ENCODE measurements at places on chromosomes 7 and 10. TPM values are rescaled to one million over a fixed set of nuclear protein-coding genes. Genes with fewer than 3 reads are reported as not detected.

The DYDC2 gene
- 3.3 TPM for total RNA-seq

The ZNF479 gene
- total RNA-seq: not detected

The CXCL12 gene
- total RNA-seq: 64.3 TPM

The VSIR gene
- 0.74 TPM for total RNA-seq

The CALD1 gene
- total RNA-seq: 120 TPM

The TEX47 gene
- not detected for total RNA-seq

The EPHB4 gene
- total RNA-seq: 104 TPM

The SEMA3E gene
- 2.5 TPM for total RNA-seq

The CRTAC1 gene
- total RNA-seq: 1.1 TPM

The OLAH gene
- not detected for total RNA-seq

The PLPP4 gene
- total RNA-seq: not detected

The GPR158 gene
- 0.44 TPM for total RNA-seq

The INHBA gene
- total RNA-seq: 1.0 TPM

The LHPP gene
- 41.1 TPM for total RNA-seq

GRCh38 chr10:9305018-9305655 is 1250.6 kb downstream of the GATA3 start:
- no peaks in the 10 kb centered on the region for H3K36me3 ChIP-seq
- H3K4me3 ChIP-seq: no peak overlapping the region
- peaks cover 7% of the 10 kb centered on the region for H3K4me1 ChIP-seq
- no peaks in the 10 kb centered on the region for H3K27me3 ChIP-seq

- no peak overlapping the region for H3K27ac ChIP-seq
- no peak for DNase-seq
- peaks cover 31% of the 10 kb centered on the region for H3K36me3 ChIP-seq
- peaks cover 28% of the 10 kb centered on the region for H3K4me1 ChIP-seq
- no peak overlapping the region for H3K4me3 ChIP-seq
Measured at GRCh38 chr10:48330269-48330668, 23.8 kb downstream of the MAPK8 start.

DNA sequence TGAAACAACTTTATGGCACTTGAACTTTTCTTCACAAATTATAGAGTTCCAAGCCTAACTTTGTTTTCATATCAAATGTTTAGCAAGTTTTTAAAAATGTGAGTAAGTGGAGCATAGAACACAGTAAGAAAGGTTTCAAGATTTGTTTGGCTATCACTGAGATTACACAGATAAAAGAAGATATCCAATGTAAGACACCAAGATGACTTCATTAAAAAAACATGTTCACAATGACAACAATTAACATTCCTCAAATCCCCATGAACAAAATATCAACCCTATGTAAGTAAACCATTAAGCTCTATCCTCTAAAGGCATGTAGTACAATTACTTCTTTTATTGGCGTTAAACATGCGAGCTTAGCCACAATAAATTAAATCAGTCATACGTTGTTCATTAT is 129.7 kb downstream of the RELN start:
- H3K27me3 ChIP-seq: no peaks in the 10 kb centered on the region
- H3K4me1 ChIP-seq: peaks cover 20% of the 10 kb centered on the region
- H3K27ac ChIP-seq: no peak overlapping the region
- H3K4me3 ChIP-seq: no peak overlapping the region

GRCh38 chr10:33157103-33157502 is 177.4 kb downstream of the NRP1 start:
- H3K4me3 ChIP-seq: no peak overlapping the region
- H3K4me1 ChIP-seq: peaks cover 21% of the 10 kb centered on the region
- no peaks in the 10 kb centered on the region for H3K27me3 ChIP-seq
- DNase-seq: no peak
- no peaks in the 10 kb centered on the region for H3K36me3 ChIP-seq
- no peak overlapping the region for H3K27ac ChIP-seq

- H3K36me3 ChIP-seq: no peaks in the 10 kb centered on the region
- H3K27ac ChIP-seq: no peak within 1 kb of the TSS
- peak within 1 kb of the TSS; percentile 76 for H3K4me3 ChIP-seq
- peaks cover 18% of the 10 kb centered on the region for H3K4me1 ChIP-seq
- peaks cover 53% of the 10 kb centered on the region for H3K27me3 ChIP-seq
Measured at GRCh38 chr7:113086431-113086888, at the start of gene GPR85. GPR85 (minus strand) TSS chr7:113086827; CDS start chr7:113084721, 2,106 bp downstream.

DNA sequence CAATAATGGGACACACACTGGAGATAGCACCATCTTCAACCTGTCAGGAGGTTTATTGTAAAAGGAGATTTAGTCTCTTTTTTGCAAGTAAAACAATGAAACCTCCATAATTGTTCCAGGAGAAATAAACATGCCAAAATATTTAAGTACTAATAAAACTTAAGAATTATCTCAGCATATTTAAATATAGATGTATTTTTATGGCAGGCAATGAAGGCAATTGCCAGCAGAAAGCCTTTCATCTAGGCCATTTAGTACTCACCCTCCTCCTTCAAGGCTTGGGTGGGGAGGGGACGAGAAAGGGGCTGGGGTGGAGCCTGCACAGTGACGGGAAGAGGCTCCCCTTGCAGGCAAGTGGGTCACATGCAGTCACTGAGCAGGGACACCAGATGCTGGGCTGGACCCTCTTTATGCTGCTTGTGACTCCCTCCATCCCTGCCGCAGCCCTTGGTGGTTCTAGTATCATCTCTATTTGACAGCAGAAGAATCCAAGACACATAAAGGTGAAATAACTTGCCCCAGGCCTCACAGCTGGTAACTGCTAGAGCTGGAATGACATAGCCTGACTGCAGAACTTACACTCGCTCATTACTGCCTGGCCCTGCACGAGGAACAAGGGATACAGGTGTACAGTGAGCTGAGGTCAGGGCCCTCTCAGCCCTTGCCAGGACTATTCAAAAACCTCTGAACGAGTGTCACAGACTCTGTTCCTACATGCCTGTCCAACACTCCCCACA is 449.5 kb upstream of the ZMIZ1 start:
- no peaks in the 10 kb centered on the region for H3K36me3 ChIP-seq
- peaks cover 13% of the 10 kb centered on the region for H3K4me1 ChIP-seq
- DNase-seq: no peak
- peaks cover 21% of the 10 kb centered on the region for H3K27me3 ChIP-seq
- no peak overlapping the region for H3K27ac ChIP-seq
- no peak overlapping the region for H3K4me3 ChIP-seq

- peaks cover 11% of the 10 kb centered on the region for H3K36me3 ChIP-seq
- no peak overlapping the region for H3K27ac ChIP-seq
- H3K27me3 ChIP-seq: peaks cover 32% of the 10 kb centered on the region
- peaks cover 38% of the 10 kb centered on the region for H3K4me1 ChIP-seq
- DNase-seq: no peak
Measured at GRCh38 chr10:112807013-112807412, 143.0 kb upstream of the TCF7L2 start.

DNA sequence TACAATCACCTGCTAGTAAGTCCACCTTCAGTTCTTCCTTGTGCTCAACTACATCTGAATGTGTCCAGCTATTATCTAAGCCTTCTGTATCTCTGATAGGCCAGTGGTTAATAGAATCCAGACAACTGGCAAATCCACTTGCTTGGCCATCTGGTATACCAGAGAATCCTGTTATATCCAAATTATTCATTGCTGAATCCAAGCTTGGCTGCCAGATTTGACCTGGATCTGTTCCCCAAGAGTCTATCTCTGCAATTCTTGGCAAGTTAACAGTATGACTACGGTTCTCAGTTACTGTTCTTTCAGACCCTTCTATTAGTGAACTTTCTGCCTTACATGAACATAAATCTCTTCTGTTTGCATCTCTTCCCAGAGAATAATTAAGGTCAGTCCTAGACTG is 154.6 kb upstream of the TARP start:
- DNase-seq: no peak
- H3K4me1 ChIP-seq: no peaks in the 10 kb centered on the region
- no peaks in the 10 kb centered on the region for H3K36me3 ChIP-seq

- DNase-seq: no peak
- no peak overlapping the region for H3K27ac ChIP-seq
- H3K4me3 ChIP-seq: no peak overlapping the region
- 0 out of 2 replicates have a peak, but pooled peaks cover 2% of the 10 kb centered on the region for H3K4me1 ChIP-seq
Measured at GRCh38 chr10:474946-475345, 214.5 kb downstream of the DIP2C start.

DNA sequence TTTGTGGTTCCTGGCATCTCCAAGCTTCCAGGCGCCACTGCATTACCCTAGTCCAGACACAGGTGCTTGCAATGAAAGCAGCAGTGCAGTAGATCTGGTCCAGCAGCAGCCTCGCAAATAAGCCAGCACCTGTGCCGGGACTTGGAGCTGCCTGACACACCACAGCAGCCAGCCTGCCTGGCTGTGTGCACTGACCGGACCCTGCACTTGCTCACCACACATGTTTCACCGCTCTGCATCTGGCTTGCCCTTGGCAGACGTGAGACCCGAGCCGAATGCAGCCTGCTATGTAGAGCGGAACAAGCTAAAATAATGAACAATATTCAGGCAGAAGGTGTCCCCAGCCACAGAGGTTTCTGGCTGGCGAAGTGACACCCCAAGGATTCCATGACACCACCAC is 123.6 kb upstream of the POM121L12 start:
- H3K27me3 ChIP-seq: no peaks in the 10 kb centered on the region
- no peak for DNase-seq
- H3K4me1 ChIP-seq: peaks cover 8% of the 10 kb centered on the region
- no peak overlapping the region for H3K27ac ChIP-seq
- peaks cover 15% of the 10 kb centered on the region for H3K36me3 ChIP-seq

- no peak overlapping the region for H3K4me3 ChIP-seq
- H3K4me1 ChIP-seq: peaks cover 20% of the 10 kb centered on the region
- peaks cover 1% of the 10 kb centered on the region for H3K36me3 ChIP-seq
Measured at GRCh38 chr7:140551355-140552239, 72.3 kb upstream of the MKRN1 start.

GRCh38 chr7:28481091-28481926 is 69.0 kb downstream of the CREB5 start:
- DNase-seq: no peak
- no peaks in the 10 kb centered on the region for H3K27me3 ChIP-seq
- peaks cover 58% of the 10 kb centered on the region for H3K4me1 ChIP-seq
- no peak overlapping the region for H3K4me3 ChIP-seq
- peak overlapping the region; percentile 61 for H3K27ac ChIP-seq

GRCh38 chr7:128831178-128831993 is 1.2 kb downstream of the FLNC start:
- no peaks in the 10 kb centered on the region for H3K36me3 ChIP-seq
- peak overlapping the region; percentile 77 for H3K4me3 ChIP-seq
- peak; percentile 55 for DNase-seq
- H3K27ac ChIP-seq: no peak overlapping the region
- peaks cover 39% of the 10 kb centered on the region for H3K4me1 ChIP-seq
- peaks cover 32% of the 10 kb centered on the region for H3K27me3 ChIP-seq

DNA sequence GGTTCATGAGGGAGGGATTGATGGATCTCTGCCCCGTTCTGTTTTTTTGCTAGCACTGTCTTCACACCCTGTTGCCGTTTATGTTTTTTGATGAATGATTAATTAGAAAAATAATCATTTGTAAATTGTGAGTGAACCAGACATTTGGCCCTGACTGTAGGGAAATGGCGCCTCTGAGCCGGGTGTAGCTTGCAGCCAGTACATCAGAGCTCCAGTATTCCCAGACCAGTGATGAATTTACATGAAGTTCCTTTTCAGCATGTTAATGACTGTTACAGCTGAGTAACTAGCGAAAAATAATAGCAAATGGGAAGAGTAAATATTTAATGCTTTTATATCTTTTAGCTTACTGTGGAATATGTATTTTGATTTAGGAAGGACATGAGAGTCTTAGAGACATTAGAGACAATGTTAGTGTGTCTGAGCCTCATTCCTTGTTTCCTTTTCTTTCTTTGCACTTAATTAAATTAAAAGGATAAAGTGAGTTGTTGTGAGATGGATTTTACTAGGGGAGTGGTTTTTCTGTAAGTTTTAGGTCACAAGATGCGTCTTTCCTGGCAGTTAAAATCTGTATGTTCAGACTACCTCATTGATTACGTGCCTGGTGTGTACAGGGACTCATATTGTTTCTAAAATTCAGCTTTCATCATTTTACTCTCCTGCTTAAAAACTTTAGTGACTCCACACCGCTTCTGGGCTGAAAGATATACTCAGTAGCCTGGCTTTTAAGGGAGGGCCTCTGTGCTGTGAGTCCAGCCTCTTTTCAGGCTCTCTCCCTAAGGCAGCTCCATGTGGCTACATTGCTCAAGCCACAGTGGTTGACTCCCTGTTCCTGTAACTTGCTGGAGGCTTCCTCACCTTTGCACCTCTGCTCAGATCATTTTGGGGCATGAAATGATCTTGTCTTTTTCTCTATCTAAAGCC is 86.4 kb downstream of the AUTS2 start:
- H3K27ac ChIP-seq: no peak overlapping the region
- H3K27me3 ChIP-seq: no peaks in the 10 kb centered on the region
- no peak for DNase-seq

DNA sequence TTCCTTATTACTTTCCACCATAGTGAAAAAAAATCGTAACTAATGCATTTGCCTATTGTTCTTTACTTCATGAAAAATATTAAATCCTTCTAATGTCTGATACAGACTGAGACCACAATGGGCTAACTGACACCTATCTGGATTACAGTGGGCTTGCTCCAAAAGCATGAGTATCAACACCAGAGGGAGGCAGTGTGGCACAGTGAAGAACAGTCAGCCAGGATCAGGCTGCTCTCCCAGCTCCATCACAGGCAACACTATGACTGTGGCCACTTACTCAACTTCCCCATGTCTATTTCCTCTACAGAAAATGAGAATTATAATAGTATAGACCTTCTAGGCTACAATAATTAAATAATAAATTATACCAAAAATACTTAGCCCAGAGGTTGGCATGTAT is 97.2 kb downstream of the SLC25A13 start:
- no peak overlapping the region for H3K27ac ChIP-seq
- H3K4me3 ChIP-seq: no peak overlapping the region
- H3K27me3 ChIP-seq: no peaks in the 10 kb centered on the region
- peaks cover 3% of the 10 kb centered on the region for H3K4me1 ChIP-seq

DNA sequence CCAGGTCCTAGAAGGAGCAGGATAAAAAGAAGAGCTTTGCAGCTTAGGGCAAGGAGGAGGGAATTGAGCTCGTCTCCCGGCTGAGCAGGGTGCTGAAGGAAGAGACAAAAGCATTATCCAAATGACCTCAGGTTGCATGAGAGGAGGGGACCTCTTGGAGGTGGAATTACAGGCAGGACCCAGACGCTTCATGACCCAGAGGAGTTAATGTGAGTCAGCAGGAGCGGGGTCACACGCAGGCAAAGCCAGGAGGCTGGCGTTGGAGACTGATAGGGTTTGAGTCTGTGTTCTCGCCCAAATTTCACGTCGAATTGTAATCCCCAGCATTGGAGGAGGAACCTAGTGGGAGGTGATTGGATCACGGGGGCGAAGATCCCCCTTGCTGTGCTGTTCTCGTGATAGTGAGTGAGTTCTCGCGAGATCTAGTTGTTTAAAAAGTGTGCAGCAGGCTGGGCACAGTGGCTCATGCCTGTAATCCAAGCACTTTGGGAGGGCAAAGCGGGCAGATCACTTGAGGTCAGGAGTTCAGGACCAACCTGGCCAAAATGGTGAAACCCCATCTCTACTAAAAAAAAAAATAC is 63.7 kb upstream of the AUTS2 start:
- no peak overlapping the region for H3K4me3 ChIP-seq
- no peaks in the 10 kb centered on the region for H3K36me3 ChIP-seq
- H3K27me3 ChIP-seq: peaks cover 18% of the 10 kb centered on the region
- DNase-seq: peak; percentile 16
- H3K27ac ChIP-seq: no peak overlapping the region

GRCh38 chr10:125158275-125158600 is 2.1 kb downstream of the CTBP2 start:
- peak overlapping the region; percentile 98 for H3K27ac ChIP-seq
- H3K4me3 ChIP-seq: peak overlapping the region; percentile 96
- H3K27me3 ChIP-seq: no peaks in the 10 kb centered on the region
- peaks cover 57% of the 10 kb centered on the region for H3K4me1 ChIP-seq
- peaks cover 4% of the 10 kb centered on the region for H3K36me3 ChIP-seq

Measured in WTC11 (cell line).